NCI-H510A (cell line): ENCODE measurements at places on chromosomes 2 and 18.

DNA sequence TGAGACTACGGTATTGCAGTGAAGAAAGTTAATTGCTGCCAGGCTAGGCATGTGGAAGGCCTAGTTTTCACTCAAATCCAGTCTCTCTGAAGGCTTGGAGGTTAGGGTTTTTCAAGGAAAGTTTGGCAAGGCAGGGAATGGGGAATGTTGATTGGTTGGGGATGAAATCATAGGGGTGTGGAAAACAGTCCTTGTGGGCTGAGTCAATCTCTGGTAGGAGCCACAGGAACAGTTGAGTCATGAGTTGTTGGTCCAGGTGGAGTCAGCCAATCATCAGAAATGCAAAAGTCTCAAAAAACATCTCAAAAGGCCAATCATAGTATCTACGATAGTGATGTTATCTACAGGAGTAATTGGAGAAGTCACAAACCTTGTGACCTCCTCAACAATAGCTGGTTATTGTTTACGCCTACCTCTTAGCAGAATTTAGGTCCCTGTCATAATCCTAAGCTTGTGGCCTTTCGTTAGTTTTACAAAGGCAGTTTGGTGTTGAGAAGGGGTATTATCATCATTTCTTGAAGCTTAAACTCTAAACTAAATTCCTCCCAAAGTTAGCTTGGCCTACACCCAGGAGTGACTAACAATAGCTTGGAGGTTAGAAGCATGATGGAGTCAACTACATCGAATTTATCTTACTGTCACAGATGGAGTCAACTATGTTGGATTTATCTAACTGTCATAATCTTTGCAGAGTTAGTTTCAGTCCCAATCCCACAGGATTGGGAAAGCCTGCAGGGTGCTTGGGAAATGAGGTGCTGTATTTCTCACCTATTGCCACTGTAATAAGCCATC lies 33.7 kb upstream of the APCDD1 start:
- no peak for DNase-seq

- DNase-seq: no peak
These were observed 13.6 kb downstream of the METAP1D start for GRCh38 chr2:172013396-172013795.

DNA sequence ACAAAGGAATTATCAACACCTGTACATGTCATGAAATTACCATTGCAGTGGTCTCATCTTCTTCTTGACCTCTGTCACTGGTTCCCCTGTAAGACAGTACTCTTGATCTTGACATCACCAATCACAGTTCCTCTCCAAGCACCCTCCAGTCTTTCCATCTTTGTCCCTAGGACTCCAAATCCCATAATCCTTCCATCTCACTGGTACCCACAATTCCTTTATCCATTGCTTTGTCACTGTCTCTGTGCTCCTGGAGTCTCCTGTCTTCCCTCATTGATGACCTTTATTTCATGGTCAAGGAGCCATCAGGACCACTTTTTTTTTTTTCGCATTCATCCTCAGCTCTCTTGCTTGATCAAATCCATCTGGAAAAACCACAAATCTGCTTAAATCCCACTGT lies 56.7 kb downstream of the COL4A3 start:
- no peak for DNase-seq

- DNase-seq: no peak
These were observed 56.2 kb upstream of the RMDN2 start for GRCh38 chr2:37868866-37869265.

DNA sequence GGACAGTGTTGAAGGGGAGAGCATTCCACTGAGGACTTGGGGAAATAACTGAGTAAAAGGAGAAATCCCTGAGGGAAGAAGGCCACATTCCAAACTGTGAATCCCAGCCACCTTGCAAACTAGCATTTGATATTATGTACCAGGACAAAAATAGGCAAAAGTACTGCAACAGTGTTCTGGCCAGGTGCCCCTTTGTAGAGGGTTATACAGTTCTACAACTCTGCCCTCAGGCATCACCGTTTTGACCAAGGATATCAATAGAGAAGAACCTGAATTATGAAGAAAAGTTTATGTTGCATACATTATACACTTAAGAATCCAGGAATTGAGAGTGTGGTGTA lies 20.6 kb upstream of the CAVIN2 start:
- DNase-seq: no peak
